ENCODE measurements at places on chromosomes 2 and 18.

- DNase-seq: no peak
Measured at GRCh38 chr2:179991344-179991743, 15.8 kb downstream of the CWC22 start.

DNA sequence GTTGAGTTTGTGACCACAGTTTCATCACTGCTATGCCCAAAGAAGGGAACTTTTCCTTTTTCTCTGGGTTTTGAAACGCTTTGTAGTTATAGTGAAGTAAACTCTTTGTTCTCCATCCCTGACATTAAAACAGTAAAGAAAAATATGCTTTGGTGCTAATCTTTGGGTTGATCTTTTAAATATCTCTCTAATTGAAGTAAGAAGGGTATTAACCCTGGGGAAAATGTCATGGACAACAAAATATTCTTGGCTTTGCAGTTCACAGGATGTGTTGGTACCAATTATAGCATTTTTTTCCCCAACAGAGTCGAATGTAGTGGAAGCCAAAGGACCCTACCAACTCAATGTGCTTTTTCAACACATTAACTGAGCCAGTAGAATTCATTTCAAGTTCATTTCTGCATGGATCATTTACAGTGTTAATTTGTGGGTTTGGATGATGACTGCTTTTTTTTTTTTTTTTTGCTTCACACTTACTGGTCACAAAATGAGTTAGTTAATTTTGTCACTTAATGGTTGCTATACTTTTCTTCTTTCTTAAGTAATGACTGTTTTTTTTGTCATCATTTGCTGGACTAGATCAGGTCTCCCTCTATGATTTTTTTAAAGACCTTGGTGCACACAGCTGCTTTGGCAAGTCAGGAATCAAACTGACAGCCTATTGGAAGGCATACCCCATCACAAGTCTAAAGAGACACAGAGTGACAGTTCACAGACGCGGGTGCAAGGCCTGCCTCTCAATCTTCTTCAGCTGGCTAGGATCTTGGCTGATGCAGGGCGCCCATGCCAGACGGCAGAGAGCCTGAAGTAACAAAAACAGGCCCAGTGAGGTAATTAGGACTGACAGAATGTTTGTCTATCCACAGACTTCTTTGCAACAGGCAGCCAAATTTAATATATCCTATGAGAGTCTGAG, 98.8 kb upstream of the MMADHC start:
- no peak for DNase-seq

- DNase-seq: no peak
Measured at GRCh38 chr18:3458952-3459853, 9.2 kb downstream of the TGIF1 start.

GRCh38 chr2:135638825-135639224, 102.8 kb upstream of the UBXN4 start:
- DNase-seq: no peak

GRCh38 chr2:158507679-158508078, 50.9 kb downstream of the PKP4 start:
- DNase-seq: no peak
